HCT116 (cell line): ENCODE measurements at places on chromosomes 12 and 14.

- DNase-seq: no peak
These were observed 48.8 kb downstream of the BICDL1 start for GRCh38 chr12:120037851-120038250.

GRCh38 chr14:98185036-98185435 is 1087.0 kb downstream of the BCL11B start:
- no peak for DNase-seq

- DNase-seq: no peak
These were observed 7.6 kb downstream of the ABCC9 start for GRCh38 chr12:21933656-21934055.

- no peak for DNase-seq
These were observed 136.1 kb downstream of the GCH1 start for GRCh38 chr14:54766276-54767138.

DNA sequence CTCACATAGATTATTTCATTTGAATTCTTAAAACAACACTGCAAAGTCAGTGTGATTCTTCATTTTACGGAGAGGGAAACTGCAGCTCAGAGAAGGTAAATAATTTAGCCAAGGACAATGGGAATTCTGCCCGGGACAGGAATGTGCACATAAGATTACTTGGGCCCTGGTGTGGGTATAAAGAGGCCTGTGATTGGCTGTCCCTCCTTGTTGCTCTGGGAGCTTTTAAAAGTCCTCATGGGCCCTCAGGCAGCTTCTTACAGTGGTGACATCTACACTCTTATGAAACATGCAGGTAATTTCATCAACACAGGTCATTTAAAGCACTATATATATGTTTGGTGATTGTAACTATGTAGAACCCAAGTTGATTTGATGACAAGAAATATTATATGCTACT is 100.3 kb downstream of the ESR2 start:
- no peak for DNase-seq

- no peak for DNase-seq
These were observed 40.0 kb upstream of the RHOJ start for GRCh38 chr14:63164108-63164683.

- DNase-seq: no peak
These were observed 8.6 kb downstream of the SETD1B start for GRCh38 chr12:121812320-121812871.

DNA sequence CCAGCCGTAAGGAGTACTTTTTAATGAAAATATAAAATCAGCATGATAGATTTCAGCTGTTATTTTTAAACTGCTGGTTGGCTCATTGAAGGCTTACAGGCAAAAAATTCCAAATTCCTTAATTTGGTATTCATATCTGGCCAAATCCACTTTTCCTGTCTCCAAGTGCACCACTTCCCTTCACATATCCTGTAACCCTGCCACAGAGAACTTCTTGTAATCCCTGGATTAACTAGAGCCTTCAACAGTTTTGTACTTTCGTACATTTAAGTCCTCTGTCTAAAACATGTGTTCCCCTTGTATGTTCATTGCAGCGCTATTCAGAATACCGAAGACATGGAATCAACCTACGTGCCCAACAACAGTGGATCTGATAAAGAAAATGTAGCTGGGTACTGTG is 9.6 kb downstream of the PUS7L start:
- no peak for DNase-seq

GRCh38 chr14:30994681-30995620 is 30.5 kb upstream of the AP4S1 start:
- DNase-seq: no peak

- DNase-seq: no peak
These were observed 29.8 kb downstream of the TECPR2 start for GRCh38 chr14:102392506-102392905.

GRCh38 chr12:111434049-111434448 is 28.3 kb downstream of the SH2B3 start:
- DNase-seq: no peak

GRCh38 chr14:50920482-50921230 is 23.6 kb downstream of the PYGL start:
- DNase-seq: no peak

GRCh38 chr14:100741966-100742365 is 15.3 kb downstream of the DLK1 start:
- no peak for DNase-seq

DNA sequence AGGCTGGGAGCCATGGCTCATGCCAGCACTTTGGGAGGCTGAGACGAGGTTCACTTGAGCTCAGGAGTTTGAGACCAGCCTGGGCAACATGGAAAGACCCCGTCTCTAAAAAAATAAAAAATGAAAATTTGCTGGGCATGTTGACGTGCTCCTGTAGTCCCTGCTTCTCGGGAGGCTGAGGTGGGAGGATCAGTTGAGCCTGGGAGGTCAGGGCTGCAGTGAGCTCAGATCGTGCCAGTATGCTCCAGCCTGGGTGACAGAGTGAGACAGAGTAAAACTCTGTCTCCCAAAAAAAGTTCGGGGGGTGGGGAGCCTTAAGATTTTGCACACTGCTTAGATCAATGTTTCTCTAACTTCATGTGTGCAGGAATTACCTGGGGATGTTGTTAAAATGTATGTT is 30.9 kb downstream of the ATP2A2 start:
- no peak for DNase-seq

DNA sequence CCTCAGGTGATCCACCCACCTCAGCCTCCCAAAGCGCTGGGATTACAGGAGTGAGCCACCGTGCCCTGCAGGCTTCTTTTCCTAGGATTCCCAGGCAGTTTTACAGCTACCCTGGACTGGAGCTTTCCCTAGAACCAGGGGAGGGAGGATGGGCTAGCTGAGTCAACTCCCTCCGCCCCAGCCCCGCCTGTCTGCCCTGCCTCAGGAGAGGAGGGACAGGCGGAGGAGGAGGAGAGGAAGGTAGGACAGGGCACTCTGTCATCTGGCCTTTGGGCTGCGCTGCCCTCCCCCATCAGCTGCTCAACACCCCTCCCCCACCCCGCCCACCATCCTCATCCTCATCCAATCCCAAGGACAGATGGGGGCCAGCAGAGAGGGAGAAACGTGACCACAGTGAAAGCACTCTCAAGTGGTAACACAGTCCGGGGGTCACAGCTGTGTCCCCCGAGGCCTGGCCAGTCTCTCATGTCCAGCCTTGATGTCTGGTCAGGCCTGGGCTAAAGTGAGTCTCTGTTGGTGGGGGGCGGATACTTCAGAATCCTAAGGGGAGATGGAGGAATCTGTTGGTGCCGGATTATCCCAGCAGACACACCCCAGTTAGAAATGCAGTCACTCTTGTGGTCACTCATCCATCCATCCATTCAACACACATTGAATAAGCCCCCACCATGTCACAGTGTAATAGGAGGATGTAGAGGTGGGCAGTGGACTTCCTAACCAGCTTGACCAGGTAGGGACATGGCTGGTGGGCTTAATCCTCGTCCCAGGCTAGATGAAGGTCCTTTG is 12.3 kb downstream of the FIGNL2 start:
- DNase-seq: no peak

DNA sequence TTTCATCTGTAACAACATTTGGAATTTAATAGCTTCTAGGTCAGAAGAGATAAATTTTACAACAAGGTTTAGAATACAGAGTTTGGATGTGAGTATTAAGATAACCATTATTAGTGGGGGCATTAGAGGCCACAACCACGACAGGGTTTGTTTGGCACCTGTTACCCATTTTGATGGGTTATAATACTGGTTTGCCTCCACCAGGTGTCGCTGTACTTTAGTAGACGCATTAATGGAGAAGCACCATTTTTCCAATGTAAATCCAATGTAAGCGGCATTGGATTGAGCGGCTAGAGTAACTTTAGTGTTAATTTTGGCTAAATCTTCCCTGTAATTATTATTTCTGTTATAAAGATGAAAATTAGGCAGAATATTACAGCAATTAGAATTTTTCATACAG is 136.2 kb downstream of the SLCO1B3 start:
- peak; percentile 6 for DNase-seq

GRCh38 chr12:7748852-7749251 is 1.7 kb upstream of the CLEC4C start:
- DNase-seq: no peak
